ENCODE measurements at places on chromosomes 16 and 17.

DNA sequence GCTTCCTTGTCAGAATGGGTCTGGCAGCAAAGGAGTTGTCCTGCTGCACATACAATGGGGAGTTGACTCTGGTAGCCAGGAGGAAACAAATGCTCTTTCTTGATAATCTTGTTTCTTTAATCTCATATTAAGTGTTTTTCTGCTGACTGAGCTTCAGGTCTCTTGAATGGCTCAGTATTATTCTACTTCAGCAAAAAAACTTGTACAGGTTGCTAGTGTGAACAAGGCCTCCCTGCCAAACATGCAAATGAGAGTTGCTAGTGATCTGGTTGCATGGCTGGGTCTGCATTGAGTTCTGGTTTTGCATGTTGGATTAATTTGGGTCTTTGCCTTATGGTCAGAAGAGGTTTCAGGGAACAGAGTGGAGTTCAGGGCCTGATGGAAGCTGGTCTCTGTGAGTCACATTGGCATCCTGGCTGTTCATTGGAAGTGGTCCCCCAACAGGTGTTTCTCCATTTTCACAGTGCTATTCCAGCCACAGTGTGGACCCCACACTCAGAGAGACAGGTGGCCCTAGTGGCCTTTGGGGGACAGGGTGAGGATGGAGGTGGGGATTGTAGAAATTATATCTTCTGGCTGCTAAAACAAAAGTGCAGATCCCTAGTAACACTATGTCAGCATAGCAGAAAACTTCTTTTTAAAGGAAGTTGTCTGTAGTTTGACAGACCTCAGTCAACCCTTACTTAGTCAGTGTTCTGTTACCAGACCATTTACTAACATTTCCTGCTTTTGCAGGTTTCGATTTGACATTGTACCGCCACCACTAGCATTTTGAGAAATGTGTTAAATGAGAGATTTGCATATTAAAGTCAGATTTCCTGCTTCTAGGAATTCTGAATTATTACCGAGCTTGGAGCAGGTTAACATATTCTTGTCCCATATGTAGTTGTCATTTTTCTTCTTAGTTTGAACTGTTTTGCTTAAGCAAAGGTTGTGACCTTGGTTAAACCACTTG, 47.1 kb downstream of the EPN2 start:
- peak overlapping the region; percentile 83 for H3K27ac ChIP-seq
- H3K4me1 ChIP-seq, result peaks cover 40% of the 10 kb centered on the region
- no peak overlapping the region for H3K4me3 ChIP-seq
- no peaks in the 10 kb centered on the region for H3K36me3 ChIP-seq

- no peak overlapping the region for H3K4me3 ChIP-seq
- H3K4me1 ChIP-seq, result peaks cover 18% of the 10 kb centered on the region
- peaks cover 73% of the 10 kb centered on the region for H3K36me3 ChIP-seq
- no peak overlapping the region for H3K27ac ChIP-seq
Observed at GRCh38 chr16:82152641-82153112, 17.3 kb downstream of the MPHOSPH6 start.

GRCh38 chr16:69903865-69904415, 47.2 kb upstream of the CLEC18A start:
- DNase-seq, result no peak
- peaks cover 3% of the 10 kb centered on the region for H3K36me3 ChIP-seq
- H3K27ac ChIP-seq, result no peak overlapping the region
- H3K4me3 ChIP-seq, result no peak overlapping the region
- no peaks in the 10 kb centered on the region for H3K27me3 ChIP-seq

DNA sequence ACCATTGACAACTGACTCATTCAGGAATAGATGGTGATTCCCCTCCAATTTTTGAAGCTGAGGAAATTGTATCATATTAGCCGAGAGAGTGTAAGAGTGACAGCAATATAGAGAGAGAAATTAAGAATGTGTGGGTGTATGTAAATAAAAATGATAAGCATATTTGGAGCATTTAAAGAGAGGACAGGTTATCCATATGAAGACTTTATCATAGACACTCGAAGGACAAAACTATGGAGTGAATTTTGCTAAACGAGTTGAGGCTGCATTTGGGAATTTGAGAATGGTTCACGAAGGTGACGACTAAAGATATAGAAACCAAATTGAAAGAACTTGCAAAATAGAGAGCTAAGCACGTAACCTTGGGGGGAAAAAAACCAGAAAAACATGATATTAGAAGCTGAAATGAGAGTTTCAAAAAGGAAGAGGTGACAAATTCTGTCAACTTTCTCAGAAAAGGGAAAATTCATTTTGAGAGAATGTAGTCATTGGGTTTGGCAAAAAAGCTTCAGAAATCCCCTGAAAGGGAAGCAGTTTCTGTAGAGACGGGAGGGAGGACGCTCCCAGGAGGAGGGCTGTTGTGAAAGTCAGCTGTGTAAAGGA, 129.7 kb downstream of the KCNJ2 start:
- H3K4me3 ChIP-seq, result no peak overlapping the region
- no peaks in the 10 kb centered on the region for H3K4me1 ChIP-seq
- DNase-seq, result no peak
- no peaks in the 10 kb centered on the region for H3K36me3 ChIP-seq
- H3K27ac ChIP-seq, result no peak overlapping the region

DNA sequence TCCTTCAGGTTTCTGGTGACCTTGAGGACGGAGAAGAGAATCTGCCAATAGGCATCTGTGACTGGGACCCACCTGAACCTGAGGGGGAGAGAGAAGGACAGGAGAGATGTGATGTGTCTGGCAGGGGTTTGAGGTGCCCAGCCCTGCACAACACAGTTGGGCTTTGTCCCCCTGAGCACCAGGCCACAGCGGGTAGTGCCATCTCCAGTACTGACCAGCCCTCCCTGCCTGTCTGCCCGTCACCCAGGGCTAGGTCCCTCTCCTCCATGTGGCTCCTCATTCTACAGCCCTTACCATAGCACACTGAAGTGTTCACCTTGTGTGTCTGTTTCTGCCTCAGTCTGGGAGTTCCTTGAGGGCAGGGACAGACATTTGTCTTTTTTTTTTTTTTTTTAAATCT, 30.8 kb downstream of the NLRP1 start:
- H3K36me3 ChIP-seq, result peaks cover 7% of the 10 kb centered on the region
- no peaks in the 10 kb centered on the region for H3K27me3 ChIP-seq
- H3K4me3 ChIP-seq, result no peak overlapping the region
- no peaks in the 10 kb centered on the region for H3K4me1 ChIP-seq

All from esophagus squamous epithelium (tissue), 5 donors.